Vein endothelial cell (primary cell): ENCODE measurements at places on chromosomes 11 and 22. TPM values are rescaled to one million over a fixed set of nuclear protein-coding genes. Genes with fewer than 3 reads are reported as not detected.

TUBA8 gene
- 3.9 and 5.7 TPM in 2 replicates for total RNA-seq

FIBIN gene
- total RNA-seq = not detected in 2 replicates

P2RY2 gene
- total RNA-seq = 3.3 and 5.7 TPM in 2 replicates

ENTHD1 gene
- not detected in 2 replicates for total RNA-seq

UPB1 gene
- total RNA-seq = 0.33 TPM in 1 of 2 replicates, not detected in the other

GAS2 gene
- 1.3 and 2.3 TPM in 2 replicates for total RNA-seq

OR51F1 gene
- total RNA-seq = not detected in 2 replicates
